ENCODE measurements at places on chromosomes 16 and 17.
A peak's percentile ranks its signal among the peaks of the same experiment; 100 is the strongest.

- DNase-seq: no peak
Measured at GRCh38 chr16:70572050-70572925, 48.7 kb downstream of the SF3B3 start.

DNA sequence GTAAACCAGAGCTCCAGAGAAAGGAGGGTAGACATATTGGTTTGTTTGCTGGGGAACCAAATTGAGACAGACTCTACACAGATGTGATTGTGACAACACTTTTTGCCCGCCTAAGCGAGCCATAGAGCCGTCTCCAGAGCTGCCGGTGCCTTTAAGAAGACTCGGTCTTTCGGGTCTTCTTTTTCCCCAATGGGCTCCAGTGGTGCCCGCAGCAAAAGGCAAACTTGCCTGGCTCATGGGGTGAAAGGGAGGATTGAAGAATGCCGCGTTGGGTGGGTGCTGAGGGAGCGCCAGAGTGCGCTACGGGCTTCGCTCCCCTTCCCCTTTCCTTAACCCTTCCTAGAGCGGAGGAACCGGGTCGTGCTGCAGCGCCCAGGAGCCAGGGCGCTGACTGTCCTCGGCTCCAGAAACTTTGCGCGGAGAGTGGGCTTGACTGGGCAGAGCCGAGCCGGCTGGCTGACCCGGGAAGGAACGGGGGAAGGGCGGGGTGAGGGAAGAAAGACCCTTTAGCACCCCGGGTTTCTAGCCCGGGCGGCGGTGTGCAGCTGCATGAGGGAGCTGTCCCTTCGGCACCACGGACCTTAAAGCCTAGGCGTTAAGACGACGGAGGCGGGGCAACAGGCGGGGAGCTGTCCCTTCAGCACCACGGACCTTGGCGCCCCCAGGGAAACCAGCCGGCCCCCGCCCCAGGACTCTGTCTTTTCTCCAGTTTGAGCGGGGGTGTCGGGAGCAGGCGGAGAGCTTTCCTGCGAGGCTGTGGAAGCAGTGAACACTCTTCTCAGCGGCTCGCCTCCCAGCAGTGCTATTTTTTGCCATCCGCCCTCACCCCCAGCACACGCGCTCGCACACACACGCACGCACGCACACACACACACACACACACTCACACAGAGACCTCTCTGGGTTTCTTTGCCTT lies at the start of gene CACNG3:
Gene CACNG3, plus strand, starts transcription at position 880 of the 916 bp plus-strand sequence. CDS start 420 bp downstream, outside the sequence.
- DNase-seq: peak; percentile 50

DNA sequence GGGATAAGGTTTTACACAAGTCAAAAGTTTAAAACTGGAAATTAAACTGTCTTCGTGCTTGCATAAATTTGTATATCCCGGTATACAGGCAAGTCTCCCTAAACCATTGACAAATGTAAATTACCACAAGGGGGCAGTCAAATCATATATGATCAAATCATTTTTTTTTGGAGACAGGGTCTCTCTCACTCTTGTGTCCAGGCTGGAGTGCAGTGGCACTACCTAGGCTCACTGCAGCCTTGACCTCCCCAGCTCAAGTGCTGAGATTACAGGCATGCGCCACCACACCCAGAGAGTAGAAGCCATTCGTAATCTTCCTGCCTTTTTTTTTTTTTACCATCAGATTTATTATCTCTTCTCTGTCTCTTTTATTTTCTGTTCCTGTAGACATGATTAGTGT lies 18.5 kb downstream of the TOP2A start:
- peak; percentile 18 for DNase-seq

DNA sequence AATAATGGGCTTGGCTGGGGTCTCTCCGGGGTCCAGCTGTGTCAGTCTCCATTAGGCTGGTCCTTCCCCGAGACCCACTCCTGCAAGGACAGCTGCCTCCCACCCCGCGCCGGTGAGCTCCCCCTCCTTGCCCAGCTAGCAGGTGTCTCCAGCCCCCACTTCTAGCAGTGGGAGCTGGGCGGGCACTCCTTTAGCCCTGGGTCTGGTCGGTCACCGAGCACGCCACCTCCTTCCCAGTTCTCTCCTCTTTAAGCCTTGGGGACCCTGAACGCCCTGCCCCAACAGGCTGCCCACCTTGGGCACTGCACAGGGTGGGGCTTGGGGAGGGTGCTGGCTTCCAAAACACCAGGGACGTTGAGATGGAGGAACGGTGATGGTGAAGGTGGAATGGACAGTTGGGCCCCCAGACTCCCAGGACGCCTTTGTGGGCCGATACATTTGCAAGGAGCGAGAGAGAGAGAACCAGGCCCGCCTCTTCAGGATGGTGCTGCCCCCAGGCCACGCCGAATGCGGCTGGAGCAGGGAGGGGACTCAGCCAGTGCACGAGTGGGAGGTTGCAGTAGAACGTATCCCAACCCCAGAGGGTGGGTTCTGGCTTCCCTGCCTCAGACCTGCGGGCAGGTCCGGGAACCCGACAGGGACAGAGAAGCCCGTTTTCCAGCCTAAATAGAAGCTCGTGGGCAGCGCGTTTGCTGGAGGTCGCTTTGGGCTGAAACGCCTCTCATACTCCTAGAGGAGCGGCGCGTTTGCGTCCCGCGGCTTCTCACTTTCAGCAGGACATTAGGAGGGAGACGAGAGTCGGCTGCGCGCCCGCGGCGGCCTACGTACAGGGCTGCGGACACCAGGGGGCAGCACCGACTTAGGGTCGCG lies 10.7 kb downstream of the TBX2 start:
- peak; percentile 73 for DNase-seq

DNA sequence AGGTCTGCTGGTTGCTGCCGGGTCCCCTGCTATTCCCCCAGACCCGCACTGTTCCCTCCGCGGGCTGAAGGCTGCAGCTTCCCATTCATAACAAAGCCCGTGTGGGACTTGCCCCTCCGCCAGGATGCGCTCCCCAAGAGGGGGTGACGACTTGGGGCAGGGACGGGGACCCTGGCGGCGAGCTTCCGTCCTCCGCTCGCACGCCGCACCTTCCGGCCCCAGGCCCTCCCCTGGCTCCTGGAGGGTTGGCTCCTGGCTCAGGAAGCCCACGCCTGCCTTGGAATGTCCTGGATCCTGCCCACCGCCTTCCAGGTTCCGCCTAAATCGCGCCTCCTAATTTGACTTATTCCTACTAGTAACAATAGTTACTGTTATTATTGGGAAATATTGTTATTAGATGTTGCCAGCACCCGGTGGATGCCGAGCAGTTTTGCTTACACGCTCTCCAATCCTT lies 1.1 kb upstream of the TFAP4 start:
- DNase-seq: no peak

- DNase-seq: peak; percentile 78
Measured at GRCh38 chr17:48908853-48909394, 717 bp downstream of the UBE2Z start.

DNA sequence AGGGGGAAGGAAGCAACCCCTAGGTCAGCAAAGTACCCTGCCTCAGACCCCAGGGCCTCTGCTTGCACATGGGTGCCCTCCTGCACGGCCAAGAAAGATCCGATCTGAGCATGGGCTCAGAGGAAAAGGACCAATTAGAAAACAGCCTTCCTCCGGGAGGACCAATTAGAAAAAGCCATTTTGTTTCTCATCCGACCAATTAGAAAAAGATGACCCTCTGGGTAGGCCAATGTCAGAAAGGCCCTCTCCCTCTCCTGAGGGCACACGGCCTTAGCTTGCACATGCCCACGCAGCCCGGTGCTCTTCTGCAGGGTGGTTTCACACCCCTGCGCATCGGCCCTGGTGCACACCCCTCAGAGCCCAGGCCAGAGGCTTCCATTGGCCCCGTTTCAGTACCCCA lies 5.1 kb upstream of the CISD3 start:
- no peak for DNase-seq

DNA sequence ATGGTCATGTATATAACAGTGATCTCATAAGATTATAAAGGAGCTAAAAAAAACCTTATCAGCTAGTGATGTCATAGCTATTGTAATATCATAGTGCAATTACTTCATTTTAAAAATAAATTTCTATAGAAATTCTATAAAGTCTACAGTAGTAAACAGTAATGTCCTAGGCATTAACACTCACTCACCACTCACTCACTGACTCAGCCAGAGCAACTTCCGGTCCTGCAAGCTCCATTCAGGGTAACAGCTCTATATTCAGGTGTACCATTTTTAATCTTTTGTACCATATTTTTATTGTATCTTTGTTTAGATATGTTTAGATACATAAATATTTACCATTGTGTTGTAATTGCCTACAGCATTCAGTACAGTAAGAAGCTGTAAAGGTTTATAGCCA lies 524.4 kb upstream of the CDH5 start:
- DNase-seq: no peak

GRCh38 chr17:40597156-40597555 lies 31.9 kb upstream of the CCR7 start:
- no peak for DNase-seq

GRCh38 chr17:82386255-82386831 lies 14.8 kb downstream of the UTS2R start:
- no peak for DNase-seq

DNA sequence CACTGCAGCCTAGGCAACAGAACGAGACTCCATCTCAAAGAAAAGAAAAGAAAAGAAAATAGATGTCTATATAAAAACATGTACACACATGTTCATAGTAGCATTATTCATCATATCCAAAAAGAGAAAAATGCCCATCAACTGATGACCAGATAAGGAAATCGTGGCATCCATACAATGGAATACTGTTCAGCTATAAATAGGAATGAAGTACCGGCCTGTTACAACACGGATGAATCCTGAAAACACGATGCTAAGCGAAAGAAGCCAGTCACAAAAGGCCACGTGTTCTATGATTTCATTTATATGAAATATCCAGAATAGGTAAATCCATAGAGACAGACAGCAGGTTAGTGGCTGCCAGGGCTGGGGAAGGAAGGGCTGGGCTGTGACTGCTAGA lies 65.8 kb downstream of the TBC1D16 start:
- no peak for DNase-seq

DNA sequence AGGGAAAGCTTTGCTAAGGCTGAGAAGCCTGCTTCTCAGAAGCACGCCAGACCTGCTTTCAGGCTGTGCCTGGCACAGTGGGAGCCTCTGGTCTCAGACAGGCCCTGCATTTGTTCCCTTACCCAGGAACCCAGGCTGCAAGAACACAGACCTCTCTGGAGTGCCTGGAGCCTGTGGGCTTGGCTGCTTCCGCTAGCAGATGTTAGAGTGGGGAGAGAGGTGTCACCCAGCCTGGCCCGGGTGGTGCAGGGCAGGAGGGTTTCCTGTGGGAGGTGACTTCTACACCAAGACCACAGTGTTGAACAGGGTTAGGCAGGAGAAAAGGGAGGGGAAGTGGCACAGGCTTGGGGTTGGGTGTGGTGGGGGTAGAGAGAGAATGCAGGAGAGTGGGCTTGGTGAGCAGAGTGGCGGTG lies 35.8 kb upstream of the ADGRG1 start:
- DNase-seq: no peak

DNA sequence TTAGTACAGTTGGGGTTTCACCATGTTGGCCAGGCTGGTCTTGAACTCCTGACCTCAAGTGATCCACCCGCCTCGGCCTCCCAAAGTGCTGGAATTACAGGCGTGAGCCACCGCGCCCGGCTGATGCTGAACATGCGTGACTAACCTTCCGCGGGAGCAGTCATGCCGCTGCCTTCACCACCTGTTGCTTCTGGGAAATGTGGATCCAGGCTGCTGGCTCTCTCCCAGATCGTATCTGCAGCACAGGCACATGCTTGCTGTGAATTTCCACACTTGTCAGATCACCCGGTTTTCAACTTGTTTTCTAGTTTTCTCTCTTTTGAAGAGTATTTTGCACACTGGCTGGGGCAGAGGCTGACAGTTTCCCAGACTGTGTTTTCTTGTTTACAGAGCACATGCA lies 97.9 kb downstream of the ADCY9 start:
- DNase-seq: no peak

- DNase-seq: no peak
Measured at GRCh38 chr17:70295731-70296130, 126.4 kb downstream of the KCNJ2 start.

GRCh38 chr17:72515291-72516065 lies 394.7 kb downstream of the SOX9 start:
- no peak for DNase-seq

- DNase-seq: no peak
Measured at GRCh38 chr16:11550791-11551498, 35.8 kb downstream of the LITAF start.

GRCh38 chr17:79951361-79952264 lies 84.1 kb downstream of the TBC1D16 start:
- DNase-seq: peak; percentile 48

DNA sequence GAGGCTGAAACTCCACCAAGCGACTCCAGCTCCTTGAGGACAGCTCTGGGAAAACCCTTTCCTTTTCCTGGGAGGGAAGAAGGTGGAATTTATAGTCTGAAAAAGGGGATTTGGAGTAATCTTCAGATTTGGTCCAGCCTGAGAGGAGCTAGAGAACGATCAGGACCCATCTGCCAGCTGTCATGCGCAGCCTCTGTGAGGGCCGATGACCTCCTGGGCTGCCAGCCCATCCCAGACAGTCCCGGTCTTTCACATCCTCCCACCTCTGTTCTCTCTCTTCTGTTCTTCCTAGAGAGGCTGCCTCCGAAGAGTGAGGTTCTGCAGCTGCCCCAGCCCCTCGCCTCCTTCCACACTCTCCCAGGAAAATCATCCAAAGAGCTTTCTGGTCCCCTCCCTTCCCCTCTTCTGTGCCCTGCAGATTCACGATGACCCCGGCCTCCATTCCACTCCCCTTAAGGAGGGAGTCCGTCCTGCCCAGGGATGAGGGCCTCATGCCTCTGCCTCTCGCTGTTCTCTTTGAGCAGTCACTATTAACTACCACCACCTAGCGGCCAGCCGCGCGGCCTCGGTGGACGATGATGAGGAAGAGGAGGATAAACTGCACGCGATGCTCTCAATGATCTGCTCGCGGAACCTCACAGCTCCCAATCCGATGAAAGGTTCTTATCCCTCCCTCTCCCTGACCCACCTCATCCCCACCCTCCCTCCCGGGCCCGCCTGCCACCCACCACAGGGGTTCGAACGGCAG lies 29.6 kb downstream of the SGSM2 start:
- no peak for DNase-seq

- peak; percentile 79 for DNase-seq
Measured at GRCh38 chr16:75420987-75421819, 12.1 kb downstream of the CFDP1 start.

DNA sequence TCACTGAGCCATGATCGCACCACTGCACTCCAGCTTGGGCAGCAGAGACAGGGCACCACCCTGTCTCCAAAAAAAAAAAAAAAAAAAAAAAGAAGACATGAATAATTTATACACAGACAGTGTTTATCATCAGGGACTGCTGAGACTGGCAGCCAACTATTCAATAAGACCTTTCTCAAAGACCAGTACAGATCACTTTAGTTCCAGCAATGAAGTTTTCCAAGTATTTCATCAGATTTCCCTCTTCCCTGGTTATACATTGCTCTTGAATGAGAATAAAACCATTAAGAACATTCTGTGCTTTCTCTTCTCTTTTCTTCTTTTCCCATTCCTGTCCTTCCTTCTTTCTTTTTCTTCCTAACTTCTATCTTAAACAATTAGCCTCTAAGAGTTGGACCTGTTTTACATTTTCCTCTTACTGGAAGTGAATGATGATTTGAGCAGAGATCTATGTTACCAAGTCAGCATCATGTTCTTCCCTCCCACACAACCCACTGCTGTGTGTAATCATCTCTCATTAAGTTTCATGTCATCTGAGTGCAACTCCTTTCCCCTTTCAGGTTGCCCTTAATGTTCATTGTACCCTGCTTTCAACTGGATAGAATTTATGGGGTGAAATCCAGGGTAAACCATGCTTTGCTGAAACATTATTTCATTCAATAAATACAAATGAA lies 35.9 kb upstream of the SMIM36 start:
- no peak for DNase-seq

- DNase-seq: peak; percentile 25
Measured at GRCh38 chr17:28811651-28812090, 30.9 kb downstream of the FAM222B start.

GRCh38 chr16:37511-37910 lies 15.9 kb downstream of the POLR3K start:
- DNase-seq: no peak
